ENCODE measurements at places on chromosomes 5 and 9.

GRCh38 chr9:81682797-81683196, 6.5 kb downstream of the TLE1 start:
- DNase-seq: no peak

DNA sequence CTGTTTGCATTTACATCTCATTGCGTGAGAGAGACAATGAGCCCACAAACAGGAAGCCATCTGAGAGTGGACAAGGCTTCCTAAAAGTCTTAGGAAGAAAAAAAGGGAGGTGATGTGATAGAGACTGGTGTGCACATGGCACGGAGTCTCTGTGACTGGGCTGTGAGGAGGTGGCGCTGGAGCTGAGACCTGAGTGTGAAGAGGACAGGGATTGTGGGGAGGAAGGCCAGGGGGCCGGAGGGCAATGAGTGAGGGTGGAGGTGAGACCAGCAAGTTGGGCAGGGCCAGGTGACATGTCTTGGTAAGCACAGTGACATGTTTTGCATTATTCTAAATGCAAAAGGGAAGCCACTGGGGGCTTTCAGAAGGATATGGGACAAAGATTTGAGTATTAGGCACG, 45.0 kb downstream of the TSPAN17 start:
- no peak for DNase-seq

- no peak for DNase-seq
These were observed 33.7 kb downstream of the LHX2 start for GRCh38 chr9:124045076-124045829.

GRCh38 chr5:175889910-175890684, 18.7 kb downstream of the CPLX2 start:
- DNase-seq: no peak

- DNase-seq: no peak
These were observed 290.1 kb upstream of the MPDZ start for GRCh38 chr9:13569602-13570067.

GRCh38 chr9:77899679-77900354, 131.8 kb downstream of the GNAQ start:
- DNase-seq: no peak

GRCh38 chr5:9892696-9893095, 262.5 kb upstream of the TAS2R1 start:
- no peak for DNase-seq

GRCh38 chr5:59615272-59615671, 278.3 kb downstream of the PDE4D start:
- DNase-seq: no peak

DNA sequence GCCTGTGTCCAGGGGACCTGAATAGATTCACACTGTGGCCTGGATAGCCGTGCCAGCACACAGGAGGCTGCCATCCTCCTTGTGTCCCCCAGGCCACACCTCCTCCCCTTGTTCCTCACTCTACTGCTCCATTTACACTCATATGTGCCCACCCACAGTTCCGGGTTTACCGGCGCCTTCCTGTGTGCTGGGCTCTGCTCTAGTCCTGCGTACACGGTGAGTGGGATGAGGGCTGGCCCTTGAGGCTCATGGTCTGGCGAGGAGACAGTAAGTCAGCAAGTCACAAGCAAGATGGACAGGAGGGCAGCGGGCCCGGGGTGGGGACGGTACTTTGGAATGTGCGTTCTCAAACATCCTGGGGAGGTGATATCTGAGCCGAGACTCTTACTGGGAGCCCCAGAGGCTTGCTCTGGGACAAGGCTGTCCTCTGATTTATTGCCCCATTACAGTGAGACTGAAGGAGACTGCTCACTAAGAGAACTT, 32.4 kb upstream of the NXNL2 start:
- no peak for DNase-seq

GRCh38 chr9:117444501-117444900, 29.6 kb upstream of the ASTN2 start:
- DNase-seq: no peak

Measured in activated T-helper 9 cell treated with anti-CD3 and anti-CD28 coated beads, Interleukin-2, amount 50 U/mL, for 16 hours (primary cell).